ENCODE measurements at places on chromosomes 12 and 14. TPM values are rescaled to one million over a fixed set of nuclear protein-coding genes. Genes with fewer than 3 reads are reported as not detected.

C12orf50 gene
- total RNA-seq = not detected

SH2B3 gene
- 4.4 TPM for total RNA-seq

EML5 gene
- 0.42 TPM for total RNA-seq

AHNAK2 gene
- total RNA-seq = 848 TPM

LALBA gene
- total RNA-seq = not detected

HAL gene
- total RNA-seq = 146 TPM

CISTR gene
- total RNA-seq = not detected

GLIPR1L1 gene
- not detected for total RNA-seq

DDN gene
- 0.24 TPM for total RNA-seq

A2M gene
- 47.6 TPM for total RNA-seq

GAS2L3 gene
- 5.1 TPM for total RNA-seq

SUSD6 gene
- total RNA-seq = 60.4 TPM
